ENCODE measurements at places on chromosomes 1 and 21. TPM values are rescaled to one million over a fixed set of nuclear protein-coding genes. Genes with fewer than 3 reads are reported as not detected.

Gene ILDR2
- 0.62 TPM for total RNA-seq

Gene CD1C
- 0.98 TPM for total RNA-seq

Gene HENMT1
- 10.1 TPM for total RNA-seq

Gene KIF14
- total RNA-seq, result 2.7 TPM

Gene ATAD3B
- total RNA-seq, result 62.9 TPM

Gene S100A3
- 0.61 TPM for total RNA-seq

DNA sequence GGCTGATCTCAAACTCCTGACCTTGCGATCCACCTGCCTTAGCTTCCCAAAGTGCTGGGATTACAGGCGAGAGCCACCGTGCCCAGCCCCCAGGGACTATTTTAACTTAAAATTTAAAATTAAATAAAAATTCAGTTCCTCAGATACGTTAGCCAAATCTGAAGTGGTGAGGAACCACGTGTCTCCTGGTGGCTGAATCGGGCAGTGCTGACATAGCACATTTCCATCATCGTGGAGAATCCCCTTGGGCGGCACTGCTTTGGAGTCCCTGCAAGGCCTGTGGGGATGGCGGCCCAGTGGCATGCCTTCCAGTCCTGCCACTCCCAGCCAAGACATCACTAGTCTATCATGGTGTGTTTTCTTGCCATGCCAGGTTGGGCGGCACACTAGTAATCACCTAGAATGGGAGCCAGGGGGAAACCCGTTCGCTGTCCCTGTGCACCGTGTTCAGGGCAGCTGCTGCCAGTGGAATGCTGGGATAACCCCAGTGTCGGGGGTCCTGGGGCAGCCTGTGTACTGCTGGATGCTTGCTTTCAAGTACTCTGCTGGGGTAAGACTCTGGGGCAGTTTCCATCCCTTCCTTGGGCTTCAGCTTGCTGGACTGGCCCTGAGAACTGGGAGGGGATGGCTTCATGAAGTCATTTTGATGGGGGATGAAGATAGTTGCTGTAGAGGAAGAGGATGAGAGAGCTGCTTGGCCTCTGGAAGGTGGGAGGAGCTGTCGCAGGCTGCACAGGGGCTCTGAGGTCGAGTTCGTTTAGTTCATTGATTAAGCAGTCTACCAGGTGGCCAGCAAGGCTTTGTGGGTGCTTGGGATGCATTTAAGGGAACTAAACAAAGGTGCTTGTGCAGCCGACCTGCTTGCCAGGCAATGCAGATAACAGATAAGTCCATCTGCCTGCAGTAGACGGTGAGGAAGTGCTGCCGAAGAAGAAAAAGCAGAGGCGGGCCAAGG lies 4.6 kb downstream of the ZBTB48 start:
- H3K27ac ChIP-seq, result no peak overlapping the region
- peaks cover 14% of the 10 kb centered on the region for H3K4me1 ChIP-seq
- H3K27me3 ChIP-seq, result no peaks in the 10 kb centered on the region
- no peaks in the 10 kb centered on the region for H3K36me3 ChIP-seq
- H3K4me3 ChIP-seq, result no peak overlapping the region

DNA sequence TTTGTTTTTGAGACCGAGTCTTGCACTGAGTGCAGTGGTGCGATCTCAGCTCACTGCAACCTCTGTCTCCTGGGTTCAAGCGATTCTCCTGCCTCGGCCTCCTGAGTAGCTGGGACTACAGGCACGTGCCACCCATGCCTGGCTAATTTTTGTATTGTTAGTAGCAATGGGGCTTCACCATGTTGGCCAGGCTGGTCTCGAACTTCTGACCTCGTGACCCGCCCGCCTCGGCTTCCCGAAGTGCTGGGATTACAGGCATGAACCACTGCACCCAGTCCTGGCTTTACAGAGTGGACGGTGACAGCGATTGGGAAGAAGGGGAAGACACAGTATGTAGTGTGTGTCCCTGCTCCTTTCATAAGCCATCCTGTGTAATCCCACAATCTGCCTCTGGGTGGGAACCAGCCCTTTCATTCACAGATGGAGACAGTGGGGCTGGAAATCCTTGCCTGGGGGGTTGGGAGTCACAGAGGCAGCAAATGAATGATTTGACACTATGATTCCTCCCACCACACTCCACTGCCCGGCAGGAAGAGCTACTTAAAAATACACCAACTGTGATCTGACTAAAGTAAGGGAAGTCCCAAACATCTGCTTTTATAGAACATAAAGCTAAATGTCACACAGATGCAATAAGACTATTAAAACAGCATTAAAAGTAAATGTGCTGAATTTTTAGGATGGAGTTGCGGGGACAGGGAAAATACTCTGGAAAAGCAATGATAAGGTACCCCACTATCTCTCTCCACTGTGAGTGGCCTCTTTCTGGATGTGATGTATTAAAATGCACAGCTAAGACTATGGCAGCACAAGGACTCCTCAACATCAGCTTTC lies 4.5 kb downstream of the PARP1 start:
- H3K27me3 ChIP-seq, result no peaks in the 10 kb centered on the region
- no peak for DNase-seq
- no peak overlapping the region for H3K27ac ChIP-seq

DNA sequence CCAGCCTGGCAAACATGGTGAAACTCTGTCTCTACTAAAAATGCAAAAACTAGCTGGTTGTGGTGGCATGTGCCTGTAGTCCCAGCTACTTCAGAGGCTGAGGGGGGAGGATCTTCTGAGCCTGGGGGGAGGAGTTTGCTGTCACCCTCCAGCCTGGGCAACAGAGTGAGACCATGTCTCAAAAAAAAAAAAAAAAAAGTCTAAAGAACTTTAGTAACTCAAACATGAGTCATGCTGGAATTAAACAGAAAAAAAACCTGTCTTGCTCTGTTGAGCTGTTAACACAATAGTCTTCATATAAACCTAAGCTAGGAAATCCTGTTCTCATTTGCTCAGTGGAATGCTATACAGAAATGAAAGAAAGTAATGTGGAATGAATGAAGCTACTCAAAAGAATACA lies 16.7 kb upstream of the DISP1 start:
- no peak for DNase-seq
- H3K4me3 ChIP-seq, result no peak overlapping the region
- H3K36me3 ChIP-seq, result no peaks in the 10 kb centered on the region

DNA sequence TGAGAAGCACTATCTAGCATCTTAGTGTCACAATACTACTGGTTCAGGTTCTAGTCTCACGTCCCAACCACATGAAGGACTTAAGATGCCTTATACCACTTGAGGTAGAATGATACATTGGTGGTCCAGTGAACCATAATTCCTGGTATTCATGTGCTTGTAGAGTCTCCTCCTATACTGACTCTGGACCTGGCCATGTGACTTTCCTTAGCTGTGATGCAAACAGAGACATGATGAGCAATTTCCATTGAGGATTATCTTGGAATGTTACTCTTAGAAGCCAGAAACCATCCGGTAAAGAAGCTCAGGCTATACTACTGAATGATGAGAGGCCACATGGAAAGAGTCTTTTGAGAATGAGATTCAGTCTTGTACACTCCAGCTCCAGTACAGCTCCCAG lies 105.7 kb downstream of the NME7 start:
- no peaks in the 10 kb centered on the region for H3K4me1 ChIP-seq
- DNase-seq, result no peak
- H3K36me3 ChIP-seq, result no peaks in the 10 kb centered on the region
- H3K27me3 ChIP-seq, result no peaks in the 10 kb centered on the region
- no peak overlapping the region for H3K4me3 ChIP-seq

DNA sequence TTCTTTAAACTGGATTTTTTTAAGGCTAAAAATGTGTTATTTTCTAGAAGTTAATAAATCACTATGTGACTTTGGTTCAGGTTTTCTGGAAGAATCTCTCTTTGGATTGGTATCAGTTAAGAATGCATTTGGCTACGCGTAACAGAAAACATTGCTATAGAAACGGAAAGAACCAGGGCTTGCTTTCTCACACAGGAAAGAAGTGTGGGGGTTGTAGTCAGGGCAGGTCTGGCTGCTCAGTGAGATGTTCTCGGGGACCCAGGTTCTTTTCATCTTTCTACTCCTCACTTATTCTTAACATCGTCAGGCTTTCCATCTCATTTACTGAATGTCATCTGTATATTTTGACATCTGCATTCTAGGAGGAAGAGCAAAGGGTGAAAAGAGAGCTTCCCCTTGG lies 191.4 kb downstream of the ZBTB18 start:
- DNase-seq, result no peak
- H3K4me1 ChIP-seq, result no peaks in the 10 kb centered on the region
- H3K36me3 ChIP-seq, result no peaks in the 10 kb centered on the region
- no peak overlapping the region for H3K4me3 ChIP-seq

- H3K27me3 ChIP-seq, result no peaks in the 10 kb centered on the region
- H3K27ac ChIP-seq, result no peak overlapping the region
- H3K36me3 ChIP-seq, result no peaks in the 10 kb centered on the region
- H3K4me3 ChIP-seq, result peak overlapping the region; percentile 28
These were observed 323.7 kb upstream of the FAM78B start for GRCh38 chr1:166490437-166490991.

DNA sequence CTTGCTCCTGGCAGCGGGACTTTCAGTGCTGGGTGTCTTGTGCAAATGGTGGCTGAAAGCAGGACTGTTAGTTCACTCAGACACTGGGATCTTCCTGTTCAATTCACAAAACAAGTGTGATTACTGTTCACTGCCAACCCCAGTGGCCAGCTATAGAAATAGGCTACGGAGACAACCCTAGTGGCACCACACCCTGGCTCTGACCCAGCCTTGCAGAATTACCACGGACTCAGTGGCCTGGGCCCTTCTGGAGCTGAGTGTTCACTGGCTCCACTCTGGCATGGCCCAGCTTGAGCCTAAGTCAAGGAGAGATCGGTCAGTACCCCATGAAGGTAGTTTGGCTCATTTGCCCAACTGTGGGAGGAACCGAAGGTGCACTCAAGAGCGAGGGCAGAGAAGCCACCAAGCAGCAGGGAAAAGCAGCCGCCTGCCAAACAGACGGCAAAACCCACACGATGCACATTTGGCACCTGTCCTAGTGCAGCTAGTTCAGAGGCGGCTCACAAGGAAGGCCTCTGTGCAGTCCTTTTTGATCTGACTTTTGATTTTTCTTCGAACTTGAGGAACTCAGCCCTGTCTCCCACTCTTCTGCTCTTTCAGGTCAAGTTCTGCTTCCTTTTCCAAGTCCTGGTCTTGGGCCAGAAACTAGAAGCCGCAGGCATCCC lies 5.9 kb downstream of the KIAA2013 start:
- H3K27me3 ChIP-seq, result no peaks in the 10 kb centered on the region
- peaks cover 5% of the 10 kb centered on the region for H3K4me1 ChIP-seq
- no peak for DNase-seq
- no peak overlapping the region for H3K27ac ChIP-seq

DNA sequence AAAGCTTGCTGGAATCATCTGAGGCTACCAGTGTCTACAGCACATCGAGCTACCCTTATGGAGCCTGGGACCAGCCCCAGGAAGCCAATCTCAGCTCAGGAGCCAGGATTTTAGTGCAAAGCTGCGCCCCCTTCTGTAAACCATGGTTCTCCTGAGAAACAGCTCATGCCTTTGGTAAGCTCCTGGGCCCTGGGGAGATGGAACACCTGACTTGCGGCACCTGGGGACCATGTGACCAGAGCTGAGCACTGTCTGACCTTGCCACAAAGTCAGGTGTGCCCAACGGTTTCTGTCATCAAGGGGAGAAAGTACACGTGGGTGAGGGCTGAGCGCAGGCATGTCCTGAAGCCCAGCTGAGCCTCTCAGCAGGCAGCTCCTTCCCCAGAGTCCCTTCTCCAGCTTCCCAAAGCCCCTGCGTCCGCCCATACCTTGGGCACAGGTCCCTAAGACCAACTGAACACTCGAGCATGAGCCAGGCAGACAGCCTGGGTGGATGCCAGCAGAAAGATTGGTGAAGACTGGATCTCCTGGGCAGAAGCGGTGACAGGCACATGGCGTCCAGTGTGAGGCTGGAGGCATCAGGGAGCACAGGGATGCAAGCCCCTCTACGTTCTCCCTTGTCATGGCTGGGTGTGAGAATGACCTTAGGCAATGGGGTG lies 57.9 kb upstream of the TENT5B start:
- H3K27me3 ChIP-seq, result no peaks in the 10 kb centered on the region
- no peak overlapping the region for H3K27ac ChIP-seq
- no peak for DNase-seq
- H3K36me3 ChIP-seq, result no peaks in the 10 kb centered on the region
- no peak overlapping the region for H3K4me3 ChIP-seq
- no peaks in the 10 kb centered on the region for H3K4me1 ChIP-seq

- H3K4me1 ChIP-seq, result no peaks in the 10 kb centered on the region
- no peak overlapping the region for H3K4me3 ChIP-seq
- no peak for DNase-seq
- no peaks in the 10 kb centered on the region for H3K27me3 ChIP-seq
- no peaks in the 10 kb centered on the region for H3K36me3 ChIP-seq
- no peak overlapping the region for H3K27ac ChIP-seq
These were observed 645.8 kb upstream of the USP24 start for GRCh38 chr1:55860798-55861519.

GRCh38 chr1:163063143-163063542 lies 6.0 kb upstream of the RGS4 start:
- no peaks in the 10 kb centered on the region for H3K4me1 ChIP-seq
- H3K4me3 ChIP-seq, result no peak overlapping the region
- no peaks in the 10 kb centered on the region for H3K27me3 ChIP-seq
- no peaks in the 10 kb centered on the region for H3K36me3 ChIP-seq
- H3K27ac ChIP-seq, result no peak overlapping the region

GRCh38 chr1:227924833-227925574 lies 22.7 kb downstream of the WNT9A start:
- H3K27ac ChIP-seq, result no peak overlapping the region
- no peaks in the 10 kb centered on the region for H3K36me3 ChIP-seq
- H3K4me3 ChIP-seq, result no peak overlapping the region
- H3K4me1 ChIP-seq, result no peaks in the 10 kb centered on the region
- DNase-seq, result no peak

DNA sequence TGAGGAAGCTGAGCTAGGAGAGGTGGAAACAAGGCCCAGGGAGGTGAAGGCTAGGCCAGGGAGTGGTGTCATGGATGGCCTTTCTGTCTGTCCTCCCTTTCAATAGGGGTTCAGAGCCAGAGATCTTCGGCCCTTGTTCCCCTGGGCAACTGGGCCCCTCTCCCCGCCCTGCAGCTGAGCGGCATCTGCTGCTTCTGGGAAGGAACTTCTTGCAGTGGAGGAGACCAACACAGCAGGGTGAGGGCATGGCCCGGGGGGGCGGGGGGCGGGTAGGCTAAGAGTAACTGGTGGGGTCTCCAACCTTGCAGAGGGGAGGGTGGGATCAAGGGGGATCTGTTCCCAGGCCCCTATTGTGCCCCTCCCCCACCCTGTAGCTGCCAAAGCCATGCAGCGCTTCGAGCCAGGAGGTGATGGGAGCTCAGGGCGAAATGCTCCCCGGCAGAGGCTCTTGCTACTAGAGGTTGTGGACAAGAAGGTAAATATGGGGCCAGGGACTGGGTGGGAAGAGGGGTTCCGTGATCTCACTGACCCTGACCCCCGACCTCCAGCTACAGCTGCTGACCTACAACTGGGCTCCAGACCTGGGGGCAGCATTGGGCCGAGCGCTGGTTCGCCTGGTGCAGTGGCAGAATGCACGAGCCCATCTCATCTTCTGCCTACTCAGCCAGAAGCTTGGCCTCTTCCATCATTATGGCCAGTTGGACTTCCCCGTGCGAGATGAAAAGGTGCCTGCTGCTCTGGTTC lies 11.7 kb downstream of the HYI start:
- H3K27me3 ChIP-seq, result no peaks in the 10 kb centered on the region
- H3K27ac ChIP-seq, result no peak overlapping the region
- H3K4me1 ChIP-seq, result no peaks in the 10 kb centered on the region
- no peaks in the 10 kb centered on the region for H3K36me3 ChIP-seq
- no peak for DNase-seq
- no peak overlapping the region for H3K4me3 ChIP-seq

Measured in colonic mucosa (tissue), 4 donors.